ENCODE measurements at places on chromosomes 7 and 10.

DNA sequence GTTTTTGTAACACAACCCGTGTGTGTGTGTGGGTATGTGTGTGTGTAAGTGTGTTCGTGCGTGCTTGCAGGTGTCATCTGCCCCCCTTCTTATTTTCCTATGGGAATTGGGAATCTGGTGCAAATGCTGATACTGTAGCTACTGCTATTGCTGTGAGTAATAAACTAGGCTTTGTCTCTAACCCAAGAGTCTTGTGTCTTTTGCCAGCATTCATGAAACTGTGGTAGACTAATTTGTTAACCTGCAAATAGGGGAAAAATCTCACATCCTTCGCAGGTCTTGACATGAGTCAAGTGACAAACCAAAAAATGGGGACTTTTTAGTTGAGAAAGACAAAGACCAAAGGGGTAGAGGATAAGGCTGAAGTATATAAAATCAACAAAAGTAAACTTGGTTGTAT lies 57.9 kb upstream of the FAM133B start:
- no peak for DNase-seq

DNA sequence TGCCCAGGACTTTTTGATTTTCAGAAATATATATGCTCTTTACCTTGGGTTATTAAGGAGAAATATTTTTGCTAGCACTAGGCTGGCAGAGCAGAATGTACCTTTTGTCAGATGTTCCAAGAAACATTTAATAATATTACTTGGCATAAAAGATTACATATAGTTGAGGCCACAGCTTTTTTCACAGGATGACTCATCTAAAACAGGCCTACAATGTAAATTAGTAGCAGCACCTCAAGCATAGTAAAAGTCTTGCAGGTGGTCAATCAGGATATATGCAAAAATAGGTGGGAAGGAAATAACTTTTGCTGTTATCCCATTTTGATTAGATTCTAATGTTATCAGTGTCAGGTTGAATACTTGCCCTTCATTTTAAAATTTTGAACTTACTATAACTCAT lies 14.9 kb upstream of the ITGB1 start:
- no peak for DNase-seq

DNA sequence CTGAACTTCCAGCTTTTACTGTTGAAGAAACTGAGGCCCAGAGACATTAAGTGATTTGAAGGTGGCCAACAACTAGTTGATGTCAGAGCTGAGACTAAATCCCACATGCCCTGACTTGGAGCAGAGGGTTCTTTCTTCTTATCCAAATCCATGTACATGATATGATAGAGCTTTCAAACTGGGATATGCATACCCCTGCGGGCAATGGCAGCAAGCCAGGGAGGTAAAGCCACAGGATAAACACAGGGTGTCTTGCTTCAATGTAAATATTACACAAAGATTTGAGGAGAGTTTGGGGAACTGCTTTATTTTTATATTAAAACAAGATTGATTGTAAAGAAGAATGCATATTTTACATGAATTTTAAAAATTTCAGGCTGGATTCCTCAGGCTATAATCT lies 2.3 kb upstream of the LRRC72 start:
- DNase-seq: no peak

DNA sequence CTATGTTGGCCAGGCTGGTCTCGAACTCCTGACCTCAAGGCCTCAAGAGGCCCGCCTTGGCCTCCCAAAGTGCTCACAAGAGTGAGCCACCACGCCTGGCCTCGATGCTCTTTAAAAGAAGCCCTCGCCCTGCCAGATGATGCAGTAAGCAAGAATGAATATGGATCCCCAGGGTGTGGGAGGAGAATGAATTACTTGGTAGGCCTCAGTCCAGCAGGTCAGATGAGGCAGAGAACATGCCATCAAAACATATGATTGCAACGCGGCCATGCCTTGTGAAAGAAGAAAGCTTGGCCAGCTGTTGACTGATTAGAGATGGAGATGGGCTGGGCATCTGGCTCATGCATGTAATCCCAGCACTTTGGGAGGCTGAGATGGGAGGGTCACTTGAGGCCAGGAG lies 68.7 kb downstream of the CAMK1D start:
- no peak for DNase-seq

GRCh38 chr7:37315772-37316715 lies 132.6 kb downstream of the ELMO1 start:
- DNase-seq: no peak

- no peak for DNase-seq
Measured at GRCh38 chr10:50593523-50594376, 30.0 kb downstream of the SGMS1 start.

DNA sequence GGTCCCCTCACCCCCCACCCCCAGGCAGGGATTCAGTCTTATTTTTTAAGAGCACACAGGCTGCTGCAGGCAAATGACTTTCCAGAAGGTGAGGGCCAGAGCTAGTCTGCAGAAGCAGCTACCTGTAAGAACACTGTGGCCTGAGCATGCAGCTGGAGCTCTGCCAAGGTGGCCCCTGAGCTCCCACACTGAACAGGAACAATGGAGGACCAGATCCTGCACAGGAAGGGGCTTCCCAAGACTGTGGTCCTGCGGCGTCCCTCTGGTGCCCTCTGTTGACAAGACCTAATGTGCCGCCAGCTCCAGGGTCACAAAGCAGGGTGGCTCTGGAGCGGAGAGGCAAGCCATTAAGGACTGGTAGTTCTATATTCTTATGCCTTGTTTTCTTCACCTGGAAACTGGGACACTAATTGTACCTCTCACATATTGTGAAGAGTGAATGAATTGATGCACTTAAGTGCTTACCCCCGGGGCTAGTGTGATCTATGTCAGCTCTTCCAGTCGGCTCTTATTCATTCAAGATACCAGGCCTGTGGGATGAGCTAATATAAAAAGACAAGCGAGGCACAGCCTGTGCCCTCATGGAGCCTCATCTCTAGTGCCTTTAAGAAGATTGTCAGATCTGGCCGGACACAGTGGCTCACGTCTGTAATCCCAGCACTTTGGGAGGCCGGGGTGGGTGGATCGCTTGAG lies 8.0 kb upstream of the BEND7 start:
- DNase-seq: peak; percentile 74

GRCh38 chr10:131207584-131208532 lies 103.7 kb downstream of the TCERG1L start:
- no peak for DNase-seq
